Smooth muscle cell of the pulmonary artery (primary cell): ENCODE measurements at places on chromosomes 7 and 10. TPM values are rescaled to one million over a fixed set of nuclear protein-coding genes. Genes with fewer than 3 reads are reported as not detected.

Gene SRGN
- total RNA-seq, result 498 and 560 TPM in 2 replicates

Gene GIMAP5
- total RNA-seq, result not detected in 2 replicates

Gene CHAT
- total RNA-seq, result not detected in 2 replicates

Gene ZNF503
- total RNA-seq, result 12.8 and 19.7 TPM in 2 replicates

Gene UBN2
- 6.2 and 6.9 TPM in 2 replicates for total RNA-seq

Gene PCBD1
- total RNA-seq, result 39.1 and 47.3 TPM in 2 replicates

Gene ENKUR
- 0.07 and 0.17 TPM in 2 replicates for total RNA-seq

Gene GLI3
- 4.1 and 4.8 TPM in 2 replicates for total RNA-seq

Gene KNDC1
- total RNA-seq, result 0.65 and 0.86 TPM in 2 replicates

Gene GALNT17
- 0.13 TPM in 1 of 2 replicates, not detected in the other for total RNA-seq

Gene INHBA
- 67.4 and 92.3 TPM in 2 replicates for total RNA-seq

Gene RNF148
- total RNA-seq, result 0.43 and 0.65 TPM in 2 replicates

Gene ZNF488
- 0.13 TPM in 1 of 2 replicates, not detected in the other for total RNA-seq

Gene HOXA2
- 1.2 and 1.4 TPM in 2 replicates for total RNA-seq

Gene SAMD9L
- 14.1 and 25.1 TPM in 2 replicates for total RNA-seq
